Stimulated activated CD8-positive, alpha-beta memory T cell treated with anti-CD3 and anti-CD28 coated beads, Interleukin-4, amount 100 ng/mL, for 4 hours (primary cell): ENCODE measurements at places on chromosomes 2 and 18.
A peak's percentile ranks its signal among the peaks of the same experiment; 100 is the strongest.

GRCh38 chr2:74499940-74500577, 656 bp upstream of the LBX2 start:
- DNase-seq = no peak

- no peak for DNase-seq
Measured at GRCh38 chr2:28729698-28730097, 21.9 kb upstream of the PPP1CB start.

GRCh38 chr18:12839057-12839525, 44.9 kb downstream of the PTPN2 start:
- no peak for DNase-seq

DNA sequence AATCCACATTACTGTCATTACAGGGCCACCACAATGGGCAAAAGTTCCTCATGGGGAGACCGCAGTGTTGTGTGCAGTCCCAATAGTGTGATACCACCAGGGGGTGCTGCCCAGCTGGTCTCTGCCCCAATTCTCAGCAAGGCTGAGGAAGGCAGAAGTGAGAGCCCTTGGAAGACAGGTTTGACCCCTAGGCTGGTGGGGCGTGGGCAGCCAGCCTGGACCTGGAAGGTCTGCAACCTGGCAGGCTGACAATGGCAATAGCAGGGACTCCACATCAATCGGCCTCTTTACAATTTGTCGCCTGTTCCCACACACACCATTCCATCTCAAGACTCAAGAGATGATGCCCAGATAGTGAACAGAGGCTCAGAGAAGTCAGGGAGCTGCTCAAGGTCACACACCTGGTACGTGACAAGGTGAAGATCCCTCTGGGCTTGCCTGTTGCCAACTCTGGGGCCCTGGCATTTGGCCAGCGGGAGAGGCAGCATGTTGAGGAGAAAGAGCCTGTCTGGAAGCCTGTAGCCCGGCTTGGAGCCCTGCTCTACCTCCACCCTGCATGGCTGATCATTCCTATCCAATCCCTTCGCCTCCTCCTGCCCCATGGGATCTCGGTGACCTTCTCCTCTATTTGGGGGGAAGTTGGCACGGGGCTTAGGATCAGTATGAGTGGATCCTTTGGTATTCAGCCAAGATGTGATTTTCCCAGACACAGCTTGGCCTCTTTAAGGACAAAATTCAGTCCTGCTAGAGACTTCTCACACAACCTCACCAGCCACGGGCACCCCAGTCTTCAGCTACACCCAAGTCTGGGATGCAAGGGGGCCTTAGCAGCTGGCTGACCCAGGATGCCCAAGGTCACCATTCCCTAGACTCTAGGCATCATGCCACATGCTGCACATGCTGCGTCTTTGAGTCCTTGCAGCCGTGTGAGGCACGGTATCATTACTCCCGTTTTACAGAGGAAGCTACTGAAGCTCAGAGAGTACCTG, 2.9 kb upstream of the ATOH8 start:
- DNase-seq = peak; percentile 5

- no peak for DNase-seq
Measured at GRCh38 chr18:51346404-51346803, 148.9 kb upstream of the MEX3C start.

GRCh38 chr2:120539937-120540718, 194.2 kb downstream of the INHBB start:
- DNase-seq = no peak

DNA sequence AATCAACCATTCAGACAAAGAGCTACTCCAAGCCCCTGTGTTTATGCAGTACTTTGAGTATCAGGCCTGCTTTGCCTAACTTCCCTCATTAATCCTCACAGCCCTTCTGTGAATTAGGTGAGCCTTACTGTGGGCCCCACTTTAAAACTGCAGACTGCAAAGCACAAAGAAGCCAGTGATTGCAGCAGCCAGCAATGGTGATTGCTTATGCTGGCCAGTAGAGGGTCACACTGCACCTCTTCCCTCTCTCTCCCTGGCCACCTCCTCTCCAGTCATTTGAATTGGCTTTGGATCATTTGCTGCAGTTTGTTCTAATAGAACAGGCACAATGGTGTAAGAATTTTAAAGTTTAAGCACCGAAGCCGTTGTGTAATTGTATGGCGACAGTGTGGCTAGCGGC, 229.9 kb downstream of the AGPS start:
- no peak for DNase-seq

DNA sequence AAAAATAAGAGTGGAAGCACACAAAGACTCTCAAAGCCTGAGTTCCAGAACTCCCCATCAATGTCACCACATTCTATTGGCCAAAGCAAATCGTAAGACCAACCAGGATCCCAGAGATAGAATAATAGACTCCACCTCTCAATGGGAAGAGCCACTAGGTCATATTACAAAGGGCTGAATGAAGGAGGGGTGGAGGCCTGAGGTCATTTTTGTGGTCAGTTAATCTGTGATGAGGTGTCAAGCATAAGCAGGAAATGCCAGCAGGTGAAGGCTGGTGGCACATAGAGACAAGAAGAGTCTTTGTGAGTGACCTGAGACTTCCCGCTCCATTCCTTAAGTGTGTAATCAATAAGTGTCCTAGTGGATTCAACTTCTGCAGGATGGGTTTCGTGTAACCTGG, 144.3 kb downstream of the TFCP2L1 start:
- no peak for DNase-seq

GRCh38 chr18:23239350-23239692, 104.0 kb downstream of the CABLES1 start:
- DNase-seq = no peak

DNA sequence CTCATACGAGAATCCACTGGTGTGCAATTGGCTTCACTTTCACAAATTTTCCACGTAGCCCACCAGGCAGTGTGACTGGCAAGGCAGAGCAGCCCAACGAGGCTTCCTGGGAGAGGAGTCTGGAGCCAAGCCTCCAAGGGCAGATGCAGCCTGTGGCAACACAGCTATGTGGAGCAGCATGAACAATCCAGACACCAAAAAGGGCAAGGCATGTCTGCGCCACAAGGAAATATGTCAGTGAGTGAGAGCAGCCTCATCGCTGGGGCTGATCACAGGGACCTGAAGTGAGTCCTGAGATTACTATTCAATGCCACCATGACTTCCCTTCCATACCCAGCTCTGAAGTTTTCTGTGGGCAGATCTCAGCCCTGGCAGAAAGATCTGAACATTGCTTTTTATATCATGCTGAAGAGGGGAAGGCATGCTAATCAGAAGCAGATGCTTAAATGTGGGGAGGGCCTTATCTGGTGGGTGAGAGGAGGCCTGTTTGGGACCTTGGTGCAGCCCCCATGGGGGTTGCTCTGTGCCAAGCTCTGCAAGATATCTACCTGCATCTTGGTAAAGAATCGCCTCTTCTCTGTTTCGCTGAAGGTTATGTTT, 40.0 kb upstream of the PUM2 start:
- DNase-seq = no peak

DNA sequence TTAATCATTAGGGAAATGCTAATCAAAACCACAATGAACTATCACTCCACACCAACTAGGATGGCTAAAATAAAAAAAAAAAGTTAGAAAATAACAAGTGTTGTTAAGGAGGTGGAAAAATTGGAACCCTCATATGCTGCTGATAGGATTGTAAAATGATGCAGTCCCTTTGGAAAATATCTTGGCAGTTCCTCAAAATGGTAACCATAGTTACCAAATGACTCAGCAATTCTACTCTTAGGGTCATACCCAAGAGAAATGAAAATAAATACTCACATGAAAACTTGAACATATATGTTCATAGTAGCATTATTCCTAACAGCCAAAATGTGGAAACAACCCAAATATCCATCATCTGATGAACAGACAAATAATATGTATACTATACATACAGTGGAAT, 15.7 kb upstream of the ACVR2A start:
- DNase-seq = no peak

DNA sequence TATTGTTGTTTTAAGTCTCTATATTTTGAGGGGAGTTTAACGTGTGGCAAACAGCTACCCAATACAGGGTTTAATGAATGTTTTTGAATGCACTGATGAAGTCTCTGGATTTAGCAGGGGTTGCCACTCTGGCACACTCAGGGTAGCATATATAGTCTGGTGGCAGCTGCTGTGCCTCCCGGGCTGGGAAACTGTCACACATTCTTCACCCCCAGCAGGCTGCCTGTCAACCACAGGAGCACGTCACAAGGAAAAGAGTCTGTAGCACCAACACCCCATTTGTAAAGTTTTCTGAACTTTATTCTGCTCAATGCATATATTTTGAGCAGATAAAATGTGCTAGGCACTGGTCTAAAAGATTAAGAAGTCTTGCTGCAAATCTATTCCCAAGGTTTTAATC, 39.3 kb downstream of the NGEF start:
- no peak for DNase-seq

GRCh38 chr2:32264422-32265105, at the start of gene NLRC4:
TSS of gene NLRC4 (minus strand) at chr2:32264886. CDS start at chr2:32256775, 8,111 bp downstream.
- no peak for DNase-seq

- no peak for DNase-seq
Measured at GRCh38 chr2:30433541-30434299, 13.3 kb upstream of the LCLAT1 start.

GRCh38 chr2:105143467-105144151, 97.9 kb upstream of the GPR45 start:
- no peak for DNase-seq

- DNase-seq = no peak
Measured at GRCh38 chr2:159753797-159754196, 41.5 kb downstream of the MARCHF7 start.

DNA sequence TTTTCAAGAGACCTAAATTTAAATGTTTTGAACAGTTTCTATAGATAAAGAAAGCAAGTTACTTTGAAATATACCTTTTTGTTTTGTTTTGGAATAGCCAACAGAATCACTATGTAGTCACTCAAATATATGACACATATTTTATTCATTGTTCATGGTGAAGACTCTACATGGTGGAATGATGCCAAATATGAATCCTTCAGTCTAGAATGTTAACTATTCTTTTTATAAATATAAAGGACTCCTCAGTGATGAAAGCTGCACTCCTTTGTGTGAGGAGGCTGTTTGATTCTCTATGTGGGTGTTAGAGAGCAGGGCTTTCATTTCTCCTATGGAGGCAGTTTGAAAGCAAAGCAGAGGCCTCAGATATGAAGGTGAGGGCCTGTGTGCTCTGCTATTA, 396.4 kb upstream of the LRRTM1 start:
- DNase-seq = no peak

DNA sequence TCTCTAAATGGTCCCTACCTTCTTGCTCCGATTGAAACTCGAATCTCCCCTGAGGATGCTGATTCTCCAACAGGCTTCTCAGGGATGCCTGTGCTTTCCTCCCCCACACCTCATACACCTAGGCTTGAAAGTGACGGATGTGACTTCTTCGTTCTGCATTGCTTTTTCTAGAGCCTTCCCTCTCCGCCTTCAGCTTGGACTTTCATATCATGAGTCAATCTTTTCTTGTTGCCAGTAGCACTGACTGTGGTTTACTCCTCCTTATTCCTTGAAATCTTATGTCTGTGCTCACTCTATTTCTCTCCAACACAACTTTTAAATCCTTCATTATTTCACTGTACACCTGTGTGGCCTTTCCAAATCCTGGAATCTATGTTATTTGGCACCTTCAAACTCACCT, 451.4 kb downstream of the TMX3 start:
- DNase-seq = no peak

DNA sequence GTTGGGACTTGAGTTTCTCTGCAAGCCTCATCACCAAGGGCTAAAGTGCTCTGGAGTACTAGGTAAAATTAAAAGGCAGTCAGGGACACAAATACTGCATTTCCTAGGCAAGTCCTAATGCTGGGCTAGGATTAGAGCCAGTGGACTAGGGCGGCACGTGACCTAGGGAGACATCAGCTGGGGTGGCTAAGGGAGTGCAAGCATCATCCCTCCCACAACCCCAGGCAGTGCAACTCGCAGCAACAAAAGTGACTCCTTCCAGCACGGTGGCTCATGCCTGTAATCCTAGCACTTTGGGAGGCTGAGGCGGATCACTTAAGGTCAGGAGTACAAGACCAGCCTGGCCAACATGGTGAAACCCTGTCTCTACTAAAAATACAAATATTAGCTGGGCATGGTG, 30.7 kb upstream of the UPP2 start:
- DNase-seq = no peak

DNA sequence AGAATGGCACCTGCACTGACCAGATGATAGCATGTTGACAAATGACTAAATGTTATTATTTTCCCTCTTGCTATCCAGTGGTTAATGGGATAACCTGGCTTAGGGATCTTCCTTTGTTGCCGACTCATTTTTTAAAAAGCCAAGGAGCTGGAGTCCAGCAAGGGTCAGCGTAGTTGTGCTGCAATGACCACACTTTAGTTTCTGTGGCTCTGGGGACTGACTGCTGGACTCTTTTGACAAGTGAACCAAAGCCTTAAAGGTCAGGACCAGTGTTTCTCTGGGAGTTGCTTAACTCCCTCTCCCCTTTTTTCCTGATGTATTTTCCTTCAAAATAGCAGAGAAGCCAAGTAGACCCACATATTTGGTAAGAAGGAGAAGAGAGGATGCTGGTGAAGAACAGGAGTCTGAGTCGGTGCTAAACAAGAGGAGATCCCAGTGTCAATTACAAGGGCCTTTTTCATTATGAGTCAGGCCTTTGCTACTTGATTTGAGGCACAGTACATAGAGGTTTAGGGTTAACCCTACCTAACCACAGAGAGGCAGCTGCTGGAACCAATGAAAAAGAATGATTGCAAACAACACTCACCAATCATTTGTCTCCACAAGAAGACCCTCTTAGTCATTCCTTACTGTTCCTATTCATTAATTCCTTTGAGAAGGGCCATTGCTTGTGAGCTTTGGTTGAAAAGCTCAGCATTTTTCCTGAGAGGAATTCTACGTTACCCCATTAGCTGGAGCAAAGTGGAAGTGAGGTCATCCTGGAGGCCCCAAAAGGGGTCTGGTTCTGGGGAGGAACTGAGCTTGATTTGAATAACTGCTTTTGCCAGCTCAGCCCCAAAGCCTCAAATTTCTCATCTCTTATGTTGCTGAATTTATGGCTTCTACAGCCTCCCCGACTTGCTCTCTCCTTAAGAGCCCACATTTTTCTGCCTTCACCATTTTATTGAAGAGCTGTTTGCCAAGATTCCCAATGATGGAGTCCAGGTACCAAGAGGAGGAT, 137.6 kb upstream of the HNMT start:
- no peak for DNase-seq

DNA sequence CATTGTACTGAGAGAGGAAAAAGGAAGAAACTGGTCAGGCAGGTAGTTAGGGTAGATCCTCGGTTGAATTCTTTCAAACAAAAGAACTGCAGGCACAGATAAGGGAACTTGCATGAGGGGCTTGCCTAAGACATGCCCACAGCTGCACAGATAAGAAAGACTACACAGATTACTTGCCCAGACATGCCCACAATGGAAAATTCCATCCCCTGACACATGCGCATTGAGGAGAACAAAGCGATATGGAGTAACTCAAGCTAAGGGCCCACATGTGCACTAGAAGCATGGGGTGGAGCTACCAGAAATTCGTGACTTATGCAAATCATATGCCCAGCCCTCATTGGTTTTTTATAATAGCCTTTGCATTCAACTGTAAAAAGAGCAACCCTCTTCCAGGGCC, 181.3 kb upstream of the ZNF521 start:
- no peak for DNase-seq

GRCh38 chr2:74199871-74200305, 1.5 kb downstream of the MTHFD2 start:
- no peak for DNase-seq

- DNase-seq = no peak
Measured at GRCh38 chr2:158782616-158783015, 12.5 kb upstream of the DAPL1 start.

- no peak for DNase-seq
Measured at GRCh38 chr2:8298783-8299182, 383.1 kb upstream of the ID2 start.

- no peak for DNase-seq
Measured at GRCh38 chr18:58337686-58338085, 291.2 kb downstream of the ALPK2 start.

GRCh38 chr2:159128191-159128590, 158.3 kb downstream of the WDSUB1 start:
- no peak for DNase-seq
